Epithelial cell of proximal tubule (primary cell): ENCODE measurements at places on chromosomes 16 and 17.

DNA sequence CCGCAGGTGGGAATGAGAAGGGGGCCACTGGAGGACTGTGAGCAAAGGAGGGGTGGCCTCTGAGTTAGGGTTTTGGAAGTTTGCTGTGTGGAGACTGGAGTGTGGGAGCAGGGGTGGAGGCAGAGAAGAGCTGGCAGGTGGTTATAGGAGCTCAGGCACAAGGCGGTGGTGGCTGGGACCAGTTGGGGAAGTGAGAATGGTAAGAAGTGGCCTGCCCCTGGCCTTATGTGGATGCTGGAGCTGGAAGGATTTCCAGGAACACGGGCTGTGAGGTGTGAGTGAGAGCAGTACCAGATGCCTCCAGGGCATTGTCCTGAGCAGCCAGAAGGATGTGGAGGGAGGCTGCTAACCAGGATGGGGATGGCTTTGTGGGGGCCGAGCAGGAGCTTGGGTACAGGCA lies 277.2 kb downstream of the SNX29 start:
- DNase-seq, result no peak

GRCh38 chr16:74650966-74651567 lies 15.6 kb downstream of the RFWD3 start:
- no peak for DNase-seq

DNA sequence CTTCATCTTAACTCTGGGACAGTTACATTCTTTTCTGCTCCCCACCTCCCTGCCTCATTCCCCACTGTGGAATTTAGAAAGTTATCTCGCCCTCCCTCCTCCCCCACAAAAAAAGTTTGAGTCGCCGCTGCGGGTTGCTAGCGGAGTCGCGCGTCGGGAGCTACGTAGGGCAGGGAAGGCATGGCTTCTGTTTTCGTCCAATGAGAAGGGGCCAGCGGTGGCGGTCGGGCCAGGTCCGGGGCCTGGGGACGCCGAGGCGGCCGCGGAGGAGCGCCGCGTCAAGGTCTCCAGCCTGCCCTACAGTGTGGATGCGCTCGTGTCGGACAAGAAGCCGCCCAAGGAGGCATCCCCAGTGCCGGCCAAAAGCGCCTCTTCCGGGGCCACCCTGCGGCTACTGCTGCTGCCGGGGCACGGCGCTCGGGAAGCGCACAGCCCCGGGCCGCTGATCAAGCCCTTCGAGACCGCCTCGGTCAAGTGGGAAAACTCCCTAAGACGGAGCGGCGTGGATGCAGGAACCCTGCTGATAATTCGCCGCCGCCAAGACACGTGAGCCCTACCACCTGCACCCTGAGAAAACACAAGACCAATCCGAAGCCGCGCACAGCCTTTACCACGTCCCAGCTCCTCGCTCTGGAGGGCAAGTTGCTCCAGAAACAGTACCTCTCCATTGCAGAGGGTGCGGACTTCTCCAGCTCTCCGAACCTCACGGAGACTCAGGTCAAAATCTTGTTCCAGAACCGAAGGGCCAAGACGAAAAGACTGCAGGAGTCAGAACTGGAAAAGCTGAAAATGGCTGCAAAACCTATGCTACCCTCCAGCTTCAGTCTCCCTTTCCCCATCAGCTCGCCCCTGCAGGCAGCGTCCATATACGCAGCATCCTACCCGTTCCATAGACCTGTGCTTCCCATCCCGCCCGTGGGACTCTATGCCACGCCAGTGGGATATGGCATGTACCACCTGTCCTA lies 8.9 kb downstream of the OR4D1 start:
- no peak for DNase-seq

- peak; percentile 68 for DNase-seq
These were observed 29.7 kb downstream of the RAI1 start for GRCh38 chr17:17710728-17711541.

- no peak for DNase-seq
These were observed 2.2 kb downstream of the PITPNC1 start for GRCh38 chr17:67379251-67379630.

GRCh38 chr17:81932333-81932983 lies 4.6 kb downstream of the PYCR1 start:
- DNase-seq, result no peak

DNA sequence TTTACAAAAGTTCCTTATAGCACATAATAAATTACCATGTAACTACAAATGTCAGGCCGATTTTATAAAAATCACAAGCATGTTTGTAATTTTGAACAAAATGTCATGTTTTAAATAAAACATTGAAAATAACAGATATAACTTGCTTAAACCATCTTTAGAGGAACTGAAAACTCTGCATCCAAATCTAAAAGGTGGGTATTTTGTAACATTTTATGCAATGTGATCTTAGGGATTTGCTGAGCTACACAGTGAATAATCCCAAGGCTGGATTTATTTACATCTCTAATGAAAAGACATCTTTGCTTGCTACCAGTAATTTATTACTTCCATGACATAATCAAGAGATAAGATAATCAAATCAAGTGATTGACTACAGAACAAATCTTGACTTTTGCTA lies 47.5 kb downstream of the N4BP1 start:
- DNase-seq, result no peak

DNA sequence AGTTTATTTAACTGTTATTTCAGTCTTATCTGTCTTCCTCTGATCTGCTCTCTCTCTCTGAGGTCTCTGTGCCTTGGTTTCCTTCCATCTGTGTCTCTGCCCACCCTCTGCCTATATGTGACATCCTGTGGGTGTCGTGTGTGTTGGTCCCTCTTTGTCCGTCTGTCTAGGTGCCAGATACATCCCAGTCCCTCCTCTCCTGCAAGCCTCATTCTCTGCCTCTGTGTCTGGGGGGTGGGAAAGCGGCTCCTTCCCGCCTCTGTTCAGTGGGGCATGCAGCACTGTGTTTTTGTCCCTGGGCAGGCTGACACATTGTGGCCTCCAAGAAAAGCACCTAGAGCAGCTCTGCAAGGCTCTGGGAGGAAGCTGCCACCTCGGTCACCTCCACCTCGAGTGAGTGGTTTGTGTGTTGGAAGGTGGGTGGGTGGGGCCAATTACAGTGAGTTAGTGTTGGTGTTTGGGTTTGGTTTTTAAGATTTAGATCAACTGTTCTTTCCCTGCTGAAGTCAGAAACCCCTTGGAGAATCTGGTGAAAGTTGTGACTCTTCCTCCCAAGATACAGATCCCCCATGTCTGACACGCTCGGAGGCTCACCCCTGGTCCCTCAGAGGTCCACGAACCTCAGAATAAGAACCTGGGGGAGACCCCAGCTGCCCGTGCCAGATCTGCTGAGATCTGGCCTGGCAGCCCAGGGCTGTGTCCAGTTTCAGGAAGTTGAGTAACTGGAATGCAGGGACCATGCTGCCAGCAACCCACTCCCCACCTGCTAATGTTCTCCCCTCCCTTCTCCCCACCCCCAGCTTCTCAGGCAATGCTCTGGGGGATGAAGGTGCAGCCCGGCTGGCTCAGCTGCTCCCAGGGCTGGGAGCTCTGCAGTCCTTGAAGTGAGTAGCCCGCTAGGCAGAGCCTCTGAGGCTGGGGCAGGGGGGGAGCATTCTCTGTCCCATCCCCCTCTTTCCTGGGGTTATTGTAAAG lies 50.9 kb upstream of the CPNE2 start:
- no peak for DNase-seq

DNA sequence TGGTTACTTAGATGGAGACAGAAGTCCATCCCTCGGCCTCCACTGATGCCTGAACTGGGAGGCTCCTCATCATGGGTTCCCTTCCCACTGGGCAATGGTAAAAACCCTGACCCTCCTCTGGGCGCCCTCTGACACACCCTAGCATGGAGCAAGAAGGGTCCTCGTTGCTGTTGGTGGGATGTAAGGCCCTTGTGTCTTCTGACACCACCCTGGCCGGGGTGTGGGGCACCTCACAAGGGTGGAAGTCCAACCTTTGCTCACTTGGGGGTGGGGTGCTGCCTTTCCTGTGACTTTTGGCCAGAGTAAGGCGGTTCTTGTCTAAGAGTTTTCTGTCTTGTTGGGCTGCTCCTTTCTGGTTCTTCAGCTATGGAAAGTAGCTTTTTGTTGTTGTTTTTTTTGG lies 28.7 kb downstream of the MPRIP start:
- DNase-seq, result no peak

DNA sequence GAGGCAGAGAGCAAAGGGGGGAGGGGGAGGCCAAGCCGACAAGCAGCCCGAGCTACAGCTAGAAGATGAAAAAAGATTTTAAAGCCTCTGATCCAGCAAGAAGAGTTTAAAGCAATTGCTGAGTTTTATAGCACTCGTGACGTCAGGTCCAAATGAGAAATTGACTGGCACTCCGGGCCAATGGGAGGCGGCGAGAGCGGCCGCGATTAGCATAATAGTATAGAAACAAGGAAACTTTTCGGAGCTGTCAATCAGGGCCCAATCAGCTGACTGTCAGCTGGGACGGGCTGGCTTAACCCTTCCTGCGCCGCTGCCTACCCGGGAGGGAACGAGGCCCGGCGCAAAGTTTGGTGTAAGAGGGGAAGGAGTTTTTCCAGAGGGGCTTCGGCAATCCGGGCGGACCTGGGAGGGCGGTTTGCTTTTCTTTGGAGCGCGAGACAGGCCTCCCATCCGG lies at the start of gene MAF:
MAF (minus strand) TSS at position 100 of the 454 bp plus-strand sequence. CDS start 835 bp downstream, outside the sequence.
- peak; percentile 88 for DNase-seq

DNA sequence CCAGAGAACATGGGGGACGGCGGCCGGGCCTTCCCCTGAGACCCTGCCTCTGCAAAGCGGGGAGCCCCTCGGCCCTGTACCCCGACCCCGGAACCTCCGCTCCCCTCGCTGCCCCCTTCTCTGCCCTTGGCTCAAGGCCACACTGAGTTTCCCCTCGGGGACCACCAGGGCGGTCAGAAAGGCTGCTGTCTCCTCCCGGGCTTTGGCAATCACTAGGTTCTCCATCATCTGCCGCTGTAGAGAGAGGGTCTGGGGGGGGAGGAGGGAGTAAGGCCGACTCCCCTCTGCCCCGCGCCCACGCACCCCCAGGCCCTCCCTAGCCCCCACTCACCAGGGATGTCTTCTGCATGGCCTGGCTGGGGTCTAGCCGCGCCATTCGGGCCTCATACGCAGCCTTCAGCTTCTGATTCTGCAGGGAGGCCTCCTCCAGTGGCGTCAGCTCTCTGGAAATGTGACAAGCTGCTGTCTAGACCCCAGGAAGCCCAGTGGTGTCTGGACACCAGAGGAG lies 8.4 kb downstream of the VPS9D1 start:
- DNase-seq, result no peak

DNA sequence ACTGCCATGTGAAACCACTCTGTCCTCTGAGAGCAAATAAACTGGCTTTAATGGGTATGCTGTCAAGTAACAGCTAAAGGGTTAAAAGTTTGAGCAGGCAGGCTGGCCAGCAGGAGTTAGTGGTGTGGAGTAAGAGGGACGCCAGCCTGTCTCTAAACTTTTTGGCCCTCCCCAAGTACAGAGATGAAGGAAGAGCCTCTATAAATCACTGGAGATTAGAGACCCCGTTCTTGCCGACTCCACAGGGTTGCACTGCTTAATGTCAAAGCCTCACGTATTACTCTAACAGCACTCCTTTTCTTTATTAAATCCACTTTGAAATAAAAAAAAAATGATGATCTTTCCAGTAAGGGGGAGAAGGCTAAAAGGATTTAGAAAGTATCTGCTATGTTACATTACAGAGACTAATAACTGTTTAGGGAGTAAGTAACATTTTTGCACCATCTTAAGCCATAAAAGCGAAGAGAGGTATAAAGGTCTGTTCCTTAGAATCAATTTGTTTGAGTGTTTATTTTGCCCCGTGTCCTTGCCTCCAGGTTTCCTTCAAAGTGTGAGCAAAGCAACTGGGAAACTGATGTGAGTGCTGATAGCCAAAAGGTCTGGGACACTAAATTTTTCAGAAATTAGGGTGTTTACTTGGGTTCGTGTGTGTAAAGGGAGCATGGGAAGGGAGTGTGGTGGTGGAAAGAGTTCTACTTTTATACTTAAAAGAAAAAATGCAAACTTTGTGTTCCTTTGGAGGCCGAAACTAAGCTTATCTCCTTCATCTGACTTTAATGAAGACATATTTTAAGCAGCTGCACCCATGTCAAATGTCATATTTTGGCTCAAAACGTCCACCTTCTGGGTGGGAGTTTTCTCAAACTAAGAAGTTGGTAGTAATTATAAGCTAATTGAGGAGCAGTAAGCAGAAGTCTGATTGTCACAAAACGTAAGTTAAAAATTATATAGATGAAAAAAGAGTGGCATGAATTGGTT lies 109.9 kb upstream of the TBX2 start:
- DNase-seq, result no peak

- DNase-seq, result no peak
These were observed 182.2 kb upstream of the CPHXL start for GRCh38 chr16:75908331-75909117.

DNA sequence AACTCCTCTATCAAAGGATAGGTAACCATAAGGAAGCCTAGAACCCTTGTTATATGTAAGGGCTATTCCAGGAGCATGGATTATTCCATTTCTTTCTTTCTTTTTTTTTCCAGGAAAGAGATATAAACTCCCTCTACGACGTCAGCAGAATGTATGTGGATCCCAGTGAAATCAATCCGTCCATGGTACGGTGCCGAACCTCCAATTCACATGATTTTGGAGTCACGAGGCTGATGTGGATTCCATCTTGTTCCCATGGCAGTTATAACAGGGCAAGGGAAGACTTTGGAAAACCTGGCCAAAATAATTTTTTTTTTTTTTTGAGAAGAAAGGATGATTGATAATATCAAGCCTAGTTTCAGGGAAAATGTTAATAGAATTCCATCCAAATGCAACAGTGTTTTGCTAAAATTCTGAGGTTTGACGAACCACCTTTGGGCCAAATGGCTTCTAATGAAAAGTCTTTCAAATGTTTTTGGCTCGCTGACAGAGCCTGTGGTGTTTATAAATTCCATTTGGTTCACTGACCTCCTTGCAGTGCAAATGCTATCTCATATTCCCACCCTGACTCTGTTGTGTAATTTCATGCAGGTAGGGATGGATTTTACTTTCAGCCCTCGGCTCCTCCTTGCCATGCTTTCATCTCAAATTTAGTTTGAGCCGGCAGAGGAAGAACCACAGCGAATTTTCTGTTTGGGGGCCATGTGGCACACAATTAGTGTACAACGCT lies 90.0 kb downstream of the SDR42E1 start:
- no peak for DNase-seq

- no peak for DNase-seq
These were observed 4.7 kb downstream of the RPL13 start for GRCh38 chr16:89565256-89565505.

DNA sequence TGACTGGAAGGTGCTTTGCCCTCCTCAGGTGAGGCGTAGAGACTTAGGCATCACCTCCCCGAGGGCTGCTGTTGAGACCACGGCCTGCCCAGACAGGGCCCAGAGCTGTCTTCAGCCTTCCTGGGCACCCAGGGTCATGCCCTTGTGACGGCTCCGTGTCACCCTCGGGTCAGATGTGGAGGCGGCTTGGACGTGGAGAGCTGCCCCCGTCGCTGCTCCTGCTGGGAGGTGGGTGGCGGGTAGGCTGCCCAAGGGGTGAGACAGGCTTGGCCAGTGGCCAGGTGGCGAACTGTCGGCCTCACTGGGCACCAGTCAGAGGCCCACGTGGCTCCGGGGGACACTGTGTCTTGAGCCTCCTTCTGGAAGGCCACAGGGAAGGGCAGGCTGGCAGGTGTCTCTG lies 8.9 kb upstream of the SNAI3 start:
- DNase-seq, result no peak
